Vagina (tissue), 2 donors: ENCODE measurements at places on chromosomes 6 and 20.
A peak's percentile ranks its signal among the peaks of the same experiment; 100 is the strongest.

GRCh38 chr6:40299681-40300080 lies 287.5 kb downstream of the LRFN2 start:
- H3K27ac ChIP-seq = no peak overlapping the region
- H3K27me3 ChIP-seq = no peaks in the 10 kb centered on the region
- no peak for DNase-seq
- no peak overlapping the region for H3K4me3 ChIP-seq

DNA sequence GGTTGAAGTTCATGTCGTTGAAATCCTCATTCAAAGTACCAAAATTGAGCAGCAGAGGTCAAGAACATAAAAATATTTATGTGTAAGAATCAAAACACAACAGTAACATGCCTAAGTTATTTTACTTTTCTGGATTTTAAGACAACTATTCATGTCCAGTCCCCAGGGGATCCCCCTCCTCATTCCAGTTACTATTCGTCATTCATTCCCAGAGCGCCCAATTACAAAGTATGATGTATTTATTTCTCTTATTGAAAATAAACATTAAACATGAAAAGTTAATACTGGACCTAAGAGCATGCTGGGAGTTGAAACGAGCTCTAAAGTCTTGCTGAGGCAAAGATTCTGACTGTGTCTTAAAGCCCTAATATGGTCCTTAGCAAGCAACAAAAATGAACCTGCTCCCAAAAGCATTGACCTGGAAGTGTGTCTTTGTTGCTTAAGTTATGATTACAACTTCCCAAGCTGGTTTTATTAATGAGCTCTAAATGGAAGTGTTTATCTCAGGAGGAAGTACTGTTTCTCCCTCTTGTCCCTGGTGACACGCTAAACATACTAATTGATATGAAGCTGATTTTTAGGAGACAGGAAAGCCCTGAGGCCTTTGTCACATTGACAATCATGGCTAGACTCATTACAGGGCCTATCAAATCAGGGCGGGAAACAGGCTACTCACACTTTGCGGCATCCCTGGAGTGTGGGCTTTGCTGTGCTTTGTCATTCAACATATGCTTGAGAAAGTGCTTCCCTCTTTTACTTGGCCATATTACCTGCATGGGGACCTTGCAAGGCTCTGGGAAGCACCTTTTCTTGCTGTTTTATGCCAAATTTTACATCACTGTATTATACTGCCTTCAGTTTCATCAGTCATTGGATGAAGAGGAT lies 192.2 kb upstream of the DTNBP1 start:
- DNase-seq = no peak
- no peak overlapping the region for H3K27ac ChIP-seq
- H3K4me3 ChIP-seq = no peak overlapping the region
- H3K36me3 ChIP-seq = no peaks in the 10 kb centered on the region

DNA sequence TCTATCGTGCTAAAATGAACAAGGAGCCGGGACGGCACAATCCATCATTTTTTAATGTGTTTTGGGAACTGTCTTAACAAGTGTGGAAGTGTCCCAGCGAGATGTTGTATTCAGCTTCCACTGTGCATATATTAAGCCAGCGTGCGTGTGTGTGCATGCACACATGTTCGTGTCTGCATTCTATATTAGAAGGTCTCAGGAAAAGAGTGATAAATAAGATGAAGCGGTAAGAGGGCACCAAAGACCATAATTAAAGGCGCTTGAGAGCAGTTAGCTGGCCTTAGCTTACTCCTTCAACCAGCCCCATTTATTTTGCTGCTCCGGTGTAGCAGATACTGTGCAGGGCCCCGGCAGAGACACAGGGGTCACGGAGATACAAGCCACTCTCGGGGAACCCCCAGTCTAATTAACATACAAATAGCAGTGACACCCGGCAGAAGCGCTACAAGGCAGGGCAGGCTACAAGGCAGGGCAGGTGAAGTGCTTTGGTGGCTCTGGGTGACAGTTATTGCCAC lies 206.5 kb upstream of the RREB1 start:
- no peak for DNase-seq
- H3K4me3 ChIP-seq = no peak overlapping the region
- H3K36me3 ChIP-seq = no peaks in the 10 kb centered on the region
- no peak overlapping the region for H3K27ac ChIP-seq
- no peaks in the 10 kb centered on the region for H3K27me3 ChIP-seq

- no peaks in the 10 kb centered on the region for H3K36me3 ChIP-seq
- no peak overlapping the region for H3K27ac ChIP-seq
- no peak for DNase-seq
- no peaks in the 10 kb centered on the region for H3K27me3 ChIP-seq
- no peaks in the 10 kb centered on the region for H3K4me1 ChIP-seq
- H3K4me3 ChIP-seq = no peak overlapping the region
These were observed 29.7 kb downstream of the PREX1 start for GRCh38 chr20:48797850-48798747.

DNA sequence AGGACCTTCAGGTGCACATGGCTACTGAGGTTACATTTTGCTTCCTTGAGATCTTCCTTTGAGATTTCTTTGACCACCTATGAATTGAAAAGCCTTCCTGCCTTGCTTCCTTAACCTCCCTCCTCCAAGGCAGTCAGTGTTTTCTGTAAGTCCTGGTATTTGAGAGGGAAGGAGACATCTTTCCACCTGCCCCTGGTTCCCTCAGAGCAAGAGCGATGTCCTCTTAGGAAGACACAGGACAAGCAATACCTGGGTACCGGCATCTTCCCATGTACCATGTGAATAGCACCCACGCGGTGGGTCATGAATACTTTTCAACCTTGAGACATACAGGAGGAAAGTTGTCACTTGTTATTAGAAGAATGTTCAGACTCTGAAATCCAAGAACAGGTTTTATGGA lies 37.1 kb downstream of the GINS1 start:
- DNase-seq = peak; percentile 54
- no peaks in the 10 kb centered on the region for H3K27me3 ChIP-seq
- no peaks in the 10 kb centered on the region for H3K4me1 ChIP-seq
- H3K36me3 ChIP-seq = no peaks in the 10 kb centered on the region
- H3K4me3 ChIP-seq = no peak overlapping the region
- no peak overlapping the region for H3K27ac ChIP-seq

DNA sequence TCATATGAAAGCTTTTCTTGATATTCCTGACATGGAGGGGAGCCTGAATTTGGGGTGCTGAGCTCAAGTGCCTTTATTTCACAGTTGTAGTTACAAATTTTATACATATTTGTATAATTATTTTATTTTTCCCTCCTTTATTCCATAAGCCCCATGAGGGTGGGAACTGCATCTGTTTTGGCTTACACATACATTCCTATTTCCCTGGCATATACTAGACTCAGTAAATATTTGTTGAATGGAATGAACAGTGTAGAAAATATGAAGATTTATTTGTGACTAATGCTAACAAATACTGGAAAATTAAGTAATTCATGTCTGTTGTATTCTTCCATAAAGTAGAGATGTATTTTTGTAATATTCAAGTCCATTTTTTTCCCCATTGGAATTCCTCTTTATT lies 127.1 kb downstream of the MYO6 start:
- DNase-seq = no peak
- H3K4me3 ChIP-seq = no peak overlapping the region
- H3K27ac ChIP-seq = no peak overlapping the region
- H3K27me3 ChIP-seq = no peaks in the 10 kb centered on the region
- no peaks in the 10 kb centered on the region for H3K36me3 ChIP-seq

DNA sequence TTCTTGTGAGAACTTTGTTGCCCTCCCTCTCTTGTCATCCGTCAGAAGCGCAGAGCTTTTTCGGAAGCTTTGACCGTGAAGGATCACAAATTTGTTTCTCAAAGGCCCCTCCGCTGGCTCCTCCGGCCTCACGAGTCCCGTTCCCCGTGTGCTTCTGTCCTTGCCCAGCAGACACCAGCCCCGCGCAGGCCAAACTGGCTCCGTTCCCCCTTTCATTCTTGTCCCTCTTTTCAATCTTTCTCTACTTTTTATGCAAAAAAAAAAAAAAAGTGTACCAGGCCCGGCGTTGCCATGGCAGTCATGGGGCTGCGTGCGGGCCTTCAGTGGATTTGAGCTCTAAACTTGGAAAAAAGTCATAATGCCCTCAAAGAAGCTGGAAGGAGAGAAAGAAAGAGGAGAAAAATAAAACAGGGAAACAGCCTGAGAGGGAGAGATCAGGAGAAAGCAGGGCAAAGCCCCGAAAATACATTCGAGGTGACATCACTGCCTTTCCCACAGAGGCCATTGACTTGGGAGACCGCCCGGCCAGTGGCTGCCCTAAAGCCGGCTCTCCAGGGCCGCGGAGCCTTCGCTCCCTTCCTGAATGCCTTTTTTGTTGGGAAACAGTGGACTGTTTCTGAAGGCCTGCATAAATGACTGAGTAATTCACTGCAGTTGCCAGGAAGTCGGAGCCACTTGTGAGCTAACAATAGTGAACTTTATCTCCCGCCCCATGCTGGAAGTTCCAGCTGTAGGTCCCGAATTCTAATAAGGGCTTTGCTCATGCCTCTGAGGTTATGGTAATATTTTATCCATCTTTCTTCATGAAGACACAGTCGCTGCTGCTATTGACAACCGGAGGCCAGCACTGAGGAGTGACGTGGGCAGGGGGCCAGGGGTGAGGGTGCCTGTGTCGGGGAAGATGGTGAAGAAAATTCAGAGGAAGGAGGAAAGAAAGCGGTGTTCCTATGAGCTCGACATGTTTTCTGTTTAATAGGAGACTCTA lies 670.9 kb downstream of the QKI start:
- H3K4me3 ChIP-seq = no peak overlapping the region
- DNase-seq = no peak
- H3K36me3 ChIP-seq = no peaks in the 10 kb centered on the region

GRCh38 chr6:133740218-133740617 lies 148.7 kb upstream of the TCF21 start:
- H3K4me3 ChIP-seq = no peak overlapping the region
- no peaks in the 10 kb centered on the region for H3K36me3 ChIP-seq

DNA sequence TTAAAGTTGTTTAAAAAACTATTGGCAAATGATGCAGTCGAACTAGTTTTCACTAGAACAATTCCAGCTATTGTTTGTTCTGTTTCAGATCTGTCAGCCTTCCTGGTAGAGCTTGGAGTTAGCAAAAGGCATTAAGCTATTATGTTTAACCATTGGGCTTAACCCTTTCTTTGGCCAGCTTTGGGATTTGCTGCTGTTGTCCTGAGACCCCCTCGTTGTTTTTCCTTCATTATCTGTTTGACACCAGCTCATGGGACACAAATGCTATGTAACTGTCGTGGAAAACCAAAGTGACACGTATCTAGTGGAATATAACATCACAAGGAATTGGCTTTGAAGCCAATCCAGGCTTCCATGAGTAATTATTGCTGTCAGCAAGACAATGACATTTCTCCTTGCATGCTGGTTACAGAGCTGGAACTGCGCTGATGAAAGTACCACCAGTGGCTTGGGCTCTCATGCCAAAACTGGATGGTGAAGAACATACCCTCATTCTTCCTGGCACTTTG lies 96.0 kb downstream of the EYA2 start:
- H3K4me1 ChIP-seq = peaks cover 7% of the 10 kb centered on the region
- H3K4me3 ChIP-seq = no peak overlapping the region
- H3K27ac ChIP-seq = peak overlapping the region; percentile 31
- no peaks in the 10 kb centered on the region for H3K36me3 ChIP-seq
- DNase-seq = no peak
- H3K27me3 ChIP-seq = no peaks in the 10 kb centered on the region

DNA sequence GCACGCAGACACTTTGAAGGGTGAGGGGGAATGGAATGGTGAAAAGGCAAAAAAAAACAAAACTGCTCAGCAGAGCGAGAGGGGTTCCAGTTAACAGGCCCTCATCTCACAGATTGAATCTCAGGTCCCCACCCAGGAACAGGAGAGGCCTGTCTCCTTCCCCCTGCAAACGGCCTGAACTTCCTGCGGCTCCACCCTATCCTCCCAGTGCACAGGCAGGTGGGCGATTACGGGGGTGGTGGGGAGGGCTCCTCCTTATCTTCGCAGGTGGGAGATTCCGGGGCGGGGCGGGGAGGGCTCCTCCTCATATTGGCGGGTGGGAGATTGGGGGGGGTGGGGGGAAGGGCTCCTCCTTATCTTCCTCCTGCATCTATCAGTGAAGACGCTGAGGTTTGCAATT lies 129.0 kb downstream of the SOX4 start:
- H3K27me3 ChIP-seq = no peaks in the 10 kb centered on the region
- no peaks in the 10 kb centered on the region for H3K36me3 ChIP-seq
- DNase-seq = no peak
- H3K4me1 ChIP-seq = no peaks in the 10 kb centered on the region
- no peak overlapping the region for H3K27ac ChIP-seq

DNA sequence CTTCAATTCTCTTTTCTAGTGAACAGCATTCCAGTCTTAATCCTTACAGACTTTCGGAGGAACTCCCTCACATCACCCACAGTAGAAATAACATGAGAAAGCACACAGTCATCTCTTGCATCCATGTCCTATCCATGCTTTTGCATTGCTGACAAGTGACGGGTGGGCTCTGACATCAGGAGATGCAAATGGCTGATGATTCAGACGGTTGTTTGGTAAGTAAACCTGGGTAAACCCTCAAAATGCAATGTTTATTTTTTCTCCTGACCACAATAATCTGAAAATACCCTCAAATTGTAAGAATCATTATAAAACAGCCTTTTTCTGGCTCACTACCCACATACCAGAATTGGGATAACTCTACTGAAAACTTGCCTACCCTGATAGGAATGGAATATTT lies 792.0 kb downstream of the MAFB start:
- no peak for DNase-seq
- no peaks in the 10 kb centered on the region for H3K27me3 ChIP-seq
- no peak overlapping the region for H3K4me3 ChIP-seq
- H3K36me3 ChIP-seq = no peaks in the 10 kb centered on the region

DNA sequence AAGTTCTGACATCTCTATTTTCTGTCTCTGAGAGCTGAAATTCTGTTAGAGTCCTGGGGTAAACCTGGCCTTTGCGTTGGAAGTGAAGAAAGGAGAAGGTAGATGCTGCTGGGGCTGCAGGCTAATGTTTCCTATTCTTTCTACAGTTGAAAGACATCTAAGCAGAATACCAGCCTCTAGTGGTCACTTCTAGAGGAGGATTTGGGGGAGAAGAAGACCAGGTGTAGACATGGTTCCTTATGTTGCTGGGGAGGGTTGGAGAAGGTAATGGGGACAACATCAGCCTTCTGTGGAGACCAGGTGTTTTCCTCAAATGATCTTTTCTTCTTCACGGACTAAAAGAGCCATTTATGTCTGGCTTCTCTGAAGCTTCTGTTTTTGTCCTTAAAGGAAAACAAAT lies 62.6 kb downstream of the BTBD3 start:
- no peak overlapping the region for H3K4me3 ChIP-seq
- no peaks in the 10 kb centered on the region for H3K36me3 ChIP-seq
- no peaks in the 10 kb centered on the region for H3K4me1 ChIP-seq
- no peak for DNase-seq
- H3K27ac ChIP-seq = no peak overlapping the region

DNA sequence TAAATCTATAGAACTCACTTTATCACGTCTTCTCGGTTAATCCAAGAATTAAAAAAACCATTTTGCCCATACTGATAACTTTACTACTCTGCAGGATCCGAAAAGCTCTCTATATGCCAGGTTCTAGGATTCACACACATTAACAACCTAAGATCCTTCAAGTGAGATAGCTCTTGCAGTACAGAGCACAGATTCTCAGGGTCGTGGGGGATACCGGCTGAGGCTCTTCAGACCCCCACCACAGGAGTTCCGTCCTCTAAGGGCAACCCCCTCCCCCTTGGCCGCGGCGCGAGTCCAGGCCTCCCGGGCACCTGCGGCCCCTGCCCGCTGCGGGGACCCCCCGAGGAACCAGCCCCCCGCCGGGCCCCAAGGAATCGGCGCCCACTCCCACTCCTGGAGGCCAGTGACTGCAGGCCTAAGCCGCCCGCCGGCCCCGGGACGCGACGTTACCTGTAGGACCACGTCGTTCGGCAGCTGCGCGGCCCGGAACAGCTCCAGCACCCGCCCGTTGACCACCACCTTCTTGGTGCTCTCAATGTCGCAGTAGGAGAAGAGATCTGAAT lies 892 bp downstream of the REPS1 start:
- no peaks in the 10 kb centered on the region for H3K36me3 ChIP-seq
- DNase-seq = no peak
- peaks cover 44% of the 10 kb centered on the region for H3K4me1 ChIP-seq
- H3K4me3 ChIP-seq = peak overlapping the region; percentile 77
- peak overlapping the region; percentile 84 for H3K27ac ChIP-seq
- no peaks in the 10 kb centered on the region for H3K27me3 ChIP-seq
